Ovary (tissue), 10 donors: ENCODE measurements at places on chromosomes 16 and 17. TPM values are rescaled to one million over a fixed set of nuclear protein-coding genes. Genes with fewer than 3 reads are reported as not detected.

The PPP1R27 gene
- not detected for total RNA-seq

The GRIN2A gene
- 5.4 TPM for total RNA-seq

The HEATR9 gene
- total RNA-seq: not detected

The PRSS8 gene
- 47.0 TPM for total RNA-seq

The HBQ1 gene
- total RNA-seq: not detected

The MT1F gene
- 2.1 TPM for total RNA-seq

The TBC1D26 gene
- total RNA-seq: not detected

The CREBBP gene
- total RNA-seq: 90.4 TPM

The SLC13A2 gene
- total RNA-seq: not detected

The PERCC1 gene
- not detected for total RNA-seq

The CRYBA1 gene
- total RNA-seq: not detected

The MAP2K6 gene
- total RNA-seq: 8.4 TPM

The TOM1L1 gene
- 14.7 TPM for total RNA-seq

The VAT1 gene
- 327 TPM for total RNA-seq

The GLTPD2 gene
- total RNA-seq: not detected

The KCNH4 gene
- 0.18 TPM for total RNA-seq

The ATP2A3 gene
- 1.6 TPM for total RNA-seq

The CCDC92B gene
- total RNA-seq: 0.52 TPM

The KRTAP2-2 gene
- total RNA-seq: not detected

The CACNA1G gene
- 10.8 TPM for total RNA-seq

The TNFSF12 gene
- 59.6 TPM for total RNA-seq

The KLHL10 gene
- total RNA-seq: 0.17 TPM

The DNAI2 gene
- total RNA-seq: not detected

The CDH5 gene
- 8.2 TPM for total RNA-seq

The CBFA2T3 gene
- 0.53 TPM for total RNA-seq

The CHRNB1 gene
- 7.5 TPM for total RNA-seq

The SP2 gene
- total RNA-seq: 14.6 TPM

The HYDIN gene
- total RNA-seq: 4.4 TPM

The CLDN9 gene
- 0.17 TPM for total RNA-seq

The IGF2BP1 gene
- 1.0 TPM for total RNA-seq

The SLC5A10 gene
- 0.05 TPM for total RNA-seq

The CDH1 gene
- total RNA-seq: 1.1 TPM

The TBC1D28 gene
- total RNA-seq: not detected

The FA2H gene
- total RNA-seq: 0.17 TPM

The ITPRIPL2 gene
- 58.5 TPM for total RNA-seq

The TBC1D3K gene
- total RNA-seq: not detected

The CA4 gene
- total RNA-seq: 2.4 TPM

The DBNDD1 gene
- total RNA-seq: 2.1 TPM

The CD79B gene
- 2.0 TPM for total RNA-seq

The KRT20 gene
- 0.77 TPM for total RNA-seq

The TEX2 gene
- total RNA-seq: 20.9 TPM

The C16orf86 gene
- total RNA-seq: 4.9 TPM

The CSH2 gene
- not detected for total RNA-seq

The SEZ6 gene
- not detected for total RNA-seq

The SLC16A13 gene
- 2.1 TPM for total RNA-seq

The NPIPA3 gene
- 1.5 TPM for total RNA-seq

The LSM12 gene
- total RNA-seq: 54.6 TPM

The FGF11 gene
- total RNA-seq: 0.48 TPM

The ABCA8 gene
- total RNA-seq: 143 TPM

The HOXB1 gene
- total RNA-seq: not detected

The OVCA2 gene
- 21.1 TPM for total RNA-seq

The ASB16 gene
- 0.34 TPM for total RNA-seq

The MYH1 gene
- total RNA-seq: not detected

The KRT39 gene
- 0.69 TPM for total RNA-seq

The KRT27 gene
- not detected for total RNA-seq

The KRT38 gene
- total RNA-seq: not detected

The NEUROD2 gene
- not detected for total RNA-seq

The MFAP4 gene
- total RNA-seq: 186 TPM

The FMNL1 gene
- total RNA-seq: 5.1 TPM
